Endodermal cell (in vitro differentiated cells): ENCODE measurements at places on chromosomes 12 and 14. TPM values are rescaled to one million over a fixed set of nuclear protein-coding genes. Genes with fewer than 3 reads are reported as not detected.
A peak's percentile ranks its signal among the peaks of the same experiment; 100 is the strongest.

RILPL1 gene
- total RNA-seq: 16.2 and 19.0 TPM in 2 replicates

KCNJ8 gene
- total RNA-seq: 0.73 to 2.9 TPM (median 2.7 TPM) in 3 replicates

GRCh38 chr12:109088818-109089217 lies 4.5 kb downstream of the ALKBH2 start:
- peak; percentile 38 for DNase-seq

- DNase-seq: no peak
Measured at GRCh38 chr12:114919479-114919878, 235.5 kb upstream of the TBX3 start.
